DMS79 treated with DMSO at 0.1 percent for 48 hours (cell line): ENCODE measurements at places on chromosomes 5 and 9.

DNA sequence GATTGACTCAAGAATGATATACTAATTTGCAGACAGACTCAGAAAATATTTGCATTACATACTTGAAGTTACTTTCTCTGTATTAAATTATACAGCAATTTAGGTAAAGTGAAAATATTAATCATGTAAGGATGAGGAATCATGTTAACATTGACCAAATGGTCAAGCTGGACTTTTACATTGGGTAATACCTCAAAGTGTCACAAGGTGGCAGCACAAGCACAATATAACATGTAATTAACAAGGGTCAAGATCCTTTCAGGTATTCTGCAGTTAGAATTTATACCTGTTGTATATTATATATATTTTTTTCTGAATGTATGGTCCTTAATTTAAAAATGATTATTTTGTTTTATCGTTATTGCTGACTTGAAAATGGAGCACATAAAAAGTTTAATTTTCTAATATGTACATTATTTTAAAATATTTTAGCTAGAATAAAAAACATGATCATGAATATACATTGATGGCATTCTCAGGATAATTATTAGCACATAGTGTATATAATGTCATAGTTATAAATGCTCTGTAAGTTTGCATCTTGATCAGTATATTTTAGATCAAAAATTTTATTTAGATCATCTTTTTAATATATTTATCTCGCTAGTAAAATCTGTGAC, 8.6 kb downstream of the HAPLN1 start:
- no peak for DNase-seq

- no peak for DNase-seq
Measured at GRCh38 chr5:86918246-86918645, 300.5 kb downstream of the COX7C start.

- no peak for DNase-seq
Measured at GRCh38 chr9:111427186-111427585, 57.0 kb downstream of the ECPAS start.

DNA sequence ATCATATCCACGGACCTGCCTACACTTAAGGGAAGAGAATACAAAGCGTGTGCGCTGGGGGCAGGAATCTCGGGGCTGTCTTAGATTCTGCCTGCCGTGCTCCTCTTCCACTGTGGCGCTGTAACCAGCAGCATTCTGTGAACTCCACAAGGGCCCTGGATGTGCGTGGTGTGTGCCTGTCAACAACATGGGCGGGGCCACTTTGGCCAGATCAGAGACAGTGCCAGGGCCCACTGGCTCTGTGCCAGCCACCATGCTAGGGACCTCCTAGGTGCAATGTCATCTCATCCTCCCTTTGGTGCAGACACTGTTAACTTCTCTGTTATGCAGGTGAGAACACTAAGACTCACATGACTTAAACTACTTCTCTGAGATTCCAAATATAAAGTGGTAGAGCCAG, 113.7 kb downstream of the COL23A1 start:
- DNase-seq = no peak

- no peak for DNase-seq
Measured at GRCh38 chr9:71891557-71892189, 19.3 kb downstream of the ABHD17B start.

- DNase-seq = peak; percentile 23
Measured at GRCh38 chr5:137754961-137755762, 999 bp upstream of the HNRNPA0 start.

GRCh38 chr9:109115931-109116526, 3.7 kb downstream of the TMEM245 start:
- no peak for DNase-seq

DNA sequence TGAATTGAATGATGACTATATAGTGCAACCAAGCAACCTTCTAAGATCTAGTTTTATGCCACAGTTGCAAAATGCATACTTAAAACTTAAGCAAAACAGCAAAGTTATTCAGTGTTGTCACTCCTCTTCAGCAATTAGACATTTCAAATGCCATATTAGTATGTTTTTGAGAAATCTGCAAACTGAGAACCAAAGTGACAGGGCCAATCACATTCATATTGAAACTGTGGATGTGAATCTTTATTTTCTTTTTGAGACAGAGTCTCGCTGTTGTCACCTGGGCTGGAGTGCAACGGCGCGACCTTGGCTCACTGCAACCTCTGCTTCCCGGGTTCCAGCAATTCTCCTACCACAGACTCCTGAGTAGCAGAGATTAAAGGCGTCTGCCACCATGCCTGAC, 249.2 kb upstream of the EFNA5 start:
- no peak for DNase-seq

- DNase-seq = no peak
Measured at GRCh38 chr5:156147944-156148285, 179.0 kb upstream of the SGCD start.

- DNase-seq = no peak
Measured at GRCh38 chr5:76196886-76197489, 113.8 kb downstream of the SV2C start.

DNA sequence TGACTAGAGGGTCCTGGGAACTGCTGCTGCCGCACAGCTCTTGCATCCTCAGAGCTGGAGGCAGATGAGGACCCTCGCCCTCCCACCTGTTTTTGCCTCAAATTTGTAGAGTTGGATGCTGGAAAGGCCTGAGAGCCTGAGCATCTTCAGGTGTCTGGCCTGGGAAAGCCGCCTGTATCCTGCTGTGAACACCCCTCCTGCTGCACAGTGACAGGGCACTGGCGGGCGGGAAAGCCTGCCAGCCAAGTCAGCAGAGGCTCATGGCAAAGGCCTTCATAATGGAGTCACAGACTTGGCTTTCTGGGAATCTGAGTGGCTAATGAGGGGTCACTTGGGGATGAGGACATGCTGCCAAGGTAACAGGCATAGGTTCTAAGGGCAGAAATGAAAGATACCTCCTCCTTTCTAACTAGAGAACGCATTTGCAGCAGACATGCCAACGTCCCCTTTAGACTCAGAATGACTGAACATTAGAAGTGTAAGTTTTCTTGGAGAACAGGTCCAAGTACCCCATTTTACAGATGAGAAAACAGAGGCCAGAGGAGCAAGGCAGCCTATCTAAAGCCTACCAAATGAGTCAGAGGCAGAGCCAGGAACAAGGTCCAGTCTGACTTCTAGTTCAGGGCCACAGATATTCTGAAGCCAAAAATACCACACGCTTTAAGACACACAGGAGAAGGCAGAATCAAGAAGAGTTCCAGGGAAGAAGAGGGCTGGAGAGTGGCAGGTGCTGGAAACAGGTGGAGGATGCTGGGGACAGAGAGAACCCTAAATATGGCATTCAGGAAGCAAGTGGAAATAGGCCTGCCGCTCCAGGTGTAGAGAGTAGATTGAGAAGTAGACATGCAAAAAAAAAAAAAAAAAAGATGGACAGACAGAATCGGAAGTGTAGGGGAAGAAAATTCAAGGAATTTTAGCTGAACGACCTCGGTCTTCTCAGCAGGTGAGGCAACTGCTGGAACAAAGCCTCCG, 44.1 kb downstream of the EPB41L4B start:
- DNase-seq = no peak

- no peak for DNase-seq
Measured at GRCh38 chr9:110688329-110688728, 19.7 kb downstream of the MUSK start.
